ENCODE measurements at places on chromosomes 1 and 21.

DNA sequence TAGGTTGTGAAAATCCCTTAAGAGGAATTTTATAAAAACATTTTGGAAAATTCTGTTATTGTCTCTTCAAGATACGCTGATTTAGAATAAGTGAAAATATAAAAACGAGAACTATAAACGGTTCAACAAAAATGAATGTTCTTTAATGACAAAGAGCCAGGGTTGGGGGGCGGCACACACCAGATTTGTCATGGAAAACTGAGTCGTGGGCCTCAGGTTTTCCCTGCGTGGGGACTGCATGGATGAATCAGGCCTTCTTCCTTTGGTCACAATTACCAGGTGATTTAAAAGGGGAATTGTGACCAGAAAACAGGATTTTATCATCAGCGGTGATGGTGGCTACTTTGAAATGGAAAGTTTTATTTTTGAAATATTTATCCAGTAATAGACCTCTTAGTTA, 8.6 kb downstream of the LHX4 start:
- no peak for DNase-seq

DNA sequence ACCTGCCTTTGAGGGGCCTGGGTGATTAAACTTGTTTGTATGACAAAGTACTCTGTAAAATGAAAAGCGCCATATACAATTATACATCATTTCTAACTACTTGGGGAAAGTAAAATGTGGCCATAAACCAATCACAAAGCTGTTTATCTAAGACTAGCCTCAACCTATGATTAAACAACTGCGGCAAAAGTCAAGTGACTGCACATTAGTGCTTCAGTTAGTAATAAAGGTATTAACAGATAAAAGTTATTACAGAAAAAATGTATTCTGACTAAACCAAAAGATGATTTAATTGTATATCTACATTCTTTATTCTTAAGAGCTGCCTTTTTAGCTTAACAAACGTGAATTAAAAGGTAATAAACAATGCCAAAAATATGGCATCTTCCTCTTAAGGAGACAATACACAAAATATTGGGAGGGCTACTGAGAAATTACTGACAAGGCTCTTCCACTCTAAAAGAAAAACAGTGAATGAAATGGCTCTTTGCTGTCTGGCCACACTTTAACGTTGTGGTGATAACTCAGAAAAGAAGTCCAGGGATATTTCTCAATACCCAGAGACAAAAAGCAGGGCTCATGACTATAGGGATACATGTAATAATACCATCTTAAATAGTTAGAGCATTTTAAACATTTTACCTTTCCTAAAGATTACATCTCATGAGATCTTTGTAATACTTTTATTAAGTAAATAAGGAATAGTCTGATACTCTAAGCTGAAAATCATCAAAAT, 8.6 kb downstream of the ARHGAP29 start:
- no peak for DNase-seq

DNA sequence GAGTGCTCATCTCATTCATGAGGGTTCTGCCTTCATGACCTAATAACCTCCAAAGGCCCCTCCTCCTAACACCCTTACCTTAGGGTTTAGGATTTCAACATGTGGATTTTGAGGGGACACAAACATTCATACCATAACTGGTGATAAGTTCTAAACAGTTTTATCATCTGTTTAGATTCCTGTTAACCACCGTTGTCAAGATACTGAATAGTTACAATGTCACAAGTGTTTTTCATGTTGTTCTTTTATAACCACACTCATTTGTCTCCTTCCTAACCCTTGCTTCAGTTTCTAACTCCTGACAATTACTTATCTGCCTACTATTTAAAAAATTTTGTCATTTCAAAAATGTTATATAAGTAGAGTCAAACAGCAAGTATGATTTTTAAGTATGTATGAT, 86.0 kb downstream of the NCAM2 start:
- DNase-seq = no peak

- no peak for DNase-seq
Measured at GRCh38 chr1:206706806-206707366, 22.2 kb downstream of the MAPKAPK2 start.

DNA sequence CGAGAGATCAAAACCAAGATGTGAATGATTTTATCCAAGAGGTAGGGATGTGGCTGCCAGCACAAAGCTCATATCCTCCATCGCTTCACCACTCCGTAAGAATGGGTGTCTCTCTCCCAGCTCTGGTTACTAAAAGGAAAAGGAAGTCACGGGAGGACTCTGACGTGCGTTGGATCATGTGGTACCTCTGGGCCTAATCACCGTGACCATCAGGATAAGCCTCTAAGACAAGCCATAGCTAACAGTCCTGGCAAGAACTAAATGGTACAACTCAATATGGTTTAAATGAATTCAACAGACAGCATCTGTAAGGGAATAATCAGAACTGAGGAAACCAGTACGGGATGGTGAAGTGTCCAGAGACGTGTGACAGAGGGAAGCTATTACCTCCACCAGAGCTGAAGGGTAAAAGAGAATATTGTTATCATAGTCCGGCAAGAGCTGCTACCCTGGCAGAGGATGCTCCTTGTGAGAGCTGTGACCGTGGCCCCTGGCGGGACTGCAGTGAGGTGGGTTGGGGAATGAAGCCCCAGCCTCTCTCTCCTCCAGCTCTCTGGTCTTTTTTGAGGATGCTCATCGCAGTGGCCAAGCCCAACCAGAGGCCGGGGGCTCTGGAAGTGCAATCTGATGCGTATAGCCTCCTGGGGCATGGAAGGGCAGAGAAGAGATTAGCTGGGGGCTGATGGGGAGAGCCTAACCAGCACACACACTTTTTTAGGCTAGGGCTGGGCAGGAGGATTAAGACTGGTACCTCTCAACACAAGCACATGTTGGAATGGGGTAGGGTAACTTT, 54.2 kb downstream of the KIAA1614 start:
- no peak for DNase-seq

DNA sequence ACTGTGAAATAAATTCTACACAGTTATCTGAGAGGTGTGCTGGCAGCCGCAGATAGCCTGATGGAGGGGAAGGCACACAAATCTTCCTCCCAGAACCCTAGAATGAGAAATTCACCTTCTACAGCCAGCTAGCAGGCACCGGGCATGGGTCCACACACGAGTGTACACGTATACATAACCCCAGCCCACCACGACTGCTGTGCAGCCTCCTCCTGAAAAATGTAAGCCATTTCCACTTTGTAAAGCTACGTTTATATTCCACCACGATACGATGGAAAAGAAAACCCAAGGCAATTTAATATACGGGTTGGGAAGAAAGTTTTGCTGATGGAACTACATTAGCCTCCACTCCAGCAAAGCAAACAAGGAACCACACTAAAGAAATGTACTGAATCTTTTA, 1.8 kb downstream of the BTG3 start:
- DNase-seq = no peak

DNA sequence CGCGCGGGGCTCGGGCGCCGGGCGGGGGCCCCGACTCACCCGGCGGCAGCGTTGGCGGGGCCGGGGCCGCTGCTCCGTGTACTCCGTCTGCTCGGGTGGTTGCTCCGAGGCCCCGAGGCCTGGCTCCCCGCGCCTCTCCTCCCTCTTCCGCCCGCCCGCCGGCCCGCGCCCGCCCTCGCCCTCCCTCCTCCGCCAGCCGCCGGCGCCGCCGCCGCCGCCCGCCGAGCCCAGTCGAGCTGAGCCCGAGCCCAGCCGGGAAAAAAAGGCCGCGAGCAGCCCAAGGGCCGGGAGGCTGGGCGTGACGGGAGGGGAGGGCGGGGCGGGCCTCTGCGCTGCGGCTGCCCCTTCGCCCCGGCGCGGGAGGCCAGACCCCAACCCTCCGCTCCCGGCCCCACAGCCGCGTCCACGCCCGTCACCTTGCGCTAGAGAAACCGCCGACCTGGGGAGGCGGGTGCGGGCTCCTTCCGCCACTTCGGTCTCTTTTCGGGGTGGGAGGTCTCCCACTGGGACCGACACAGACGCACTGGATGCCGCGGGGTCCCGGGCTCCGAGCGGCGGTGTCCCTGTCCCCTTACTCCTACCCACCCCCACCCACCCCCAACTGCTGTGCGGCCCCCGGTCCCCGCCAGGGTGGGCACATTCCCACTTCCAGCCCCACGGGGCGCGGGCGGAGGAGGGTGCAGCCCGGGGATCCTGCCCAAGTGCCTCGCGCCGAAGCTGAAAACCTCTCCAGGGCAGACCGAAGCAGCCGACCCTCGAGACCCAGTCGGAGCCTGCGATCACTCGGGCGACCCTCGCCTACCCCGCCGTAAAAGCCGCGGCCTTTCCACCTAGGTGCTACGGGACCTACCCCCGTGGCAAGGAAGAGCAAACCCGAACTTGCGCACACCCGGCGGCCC, at the start of gene CERS2:
Gene CERS2, minus strand, starts transcription at position 256 of the 899 bp plus-strand sequence. CDS start 5,745 bp downstream, outside the sequence.
- DNase-seq = peak; percentile 80

DNA sequence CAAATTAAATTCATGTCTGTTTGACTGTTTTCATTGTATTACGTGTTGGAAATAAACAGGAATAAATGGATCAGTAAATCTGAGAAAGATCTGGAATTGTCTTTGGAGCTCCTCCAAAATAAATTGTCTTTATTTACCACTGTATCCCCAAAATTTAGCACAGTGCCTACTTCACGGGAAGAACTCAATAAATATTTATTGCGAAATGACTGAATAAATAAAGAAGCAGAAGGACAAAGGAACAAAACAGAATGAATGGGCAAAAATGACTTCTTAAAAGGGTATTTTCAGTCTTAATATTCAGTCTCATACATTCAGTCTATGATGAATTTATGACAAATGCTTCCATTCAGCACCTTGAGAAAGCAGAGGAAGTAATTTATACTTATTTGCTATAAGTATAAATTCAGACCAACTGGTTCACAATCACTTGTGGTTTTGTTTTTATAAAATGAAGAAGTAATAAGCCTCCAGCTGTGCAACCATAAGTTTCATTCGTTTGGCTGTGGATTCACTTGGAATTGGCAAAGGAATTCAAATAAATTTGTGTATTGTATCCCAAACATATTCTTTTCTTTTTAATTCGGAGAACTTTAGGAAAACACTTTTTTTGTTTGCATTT, 19.2 kb upstream of the PRKAA2 start:
- no peak for DNase-seq

- DNase-seq = no peak
Measured at GRCh38 chr1:197843401-197843800, 59.0 kb upstream of the C1orf53 start.

GRCh38 chr21:25850126-25850842, 115.5 kb downstream of the GABPA start:
- DNase-seq = no peak

DNA sequence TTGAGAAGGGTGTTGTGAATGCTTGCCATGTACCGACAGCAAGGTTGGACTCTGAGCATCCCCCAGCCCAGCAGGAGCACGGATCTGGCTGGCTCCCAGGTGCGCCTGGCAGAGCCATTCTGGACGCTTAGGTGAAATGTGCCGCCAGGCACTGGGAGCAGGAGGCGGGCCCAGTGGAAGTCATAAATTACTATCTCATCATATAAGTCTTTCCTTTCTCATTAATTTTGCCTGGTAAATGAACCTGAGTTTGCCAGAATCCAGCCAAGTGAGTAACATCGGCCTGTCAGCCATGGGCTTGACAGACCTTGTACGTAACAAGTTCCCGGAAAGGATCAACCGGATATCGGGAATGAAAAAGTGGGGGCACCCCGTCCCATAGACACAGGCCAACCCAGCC, 179.5 kb upstream of the ARHGEF16 start:
- DNase-seq = no peak
